ENCODE measurements at places on chromosomes 7 and 10. TPM values are rescaled to one million over a fixed set of nuclear protein-coding genes. Genes with fewer than 3 reads are reported as not detected.
A peak's percentile ranks its signal among the peaks of the same experiment; 100 is the strongest.

NODAL gene
- not detected for total RNA-seq

MUC3A gene
- total RNA-seq = not detected

CCL24 gene
- not detected for total RNA-seq

ZPBP gene
- not detected for total RNA-seq

GRCh38 chr7:79570903-79571302, 117.4 kb upstream of the MAGI2 start:
- no peak overlapping the region for H3K4me3 ChIP-seq
- DNase-seq = no peak
- no peaks in the 10 kb centered on the region for H3K4me1 ChIP-seq

DNA sequence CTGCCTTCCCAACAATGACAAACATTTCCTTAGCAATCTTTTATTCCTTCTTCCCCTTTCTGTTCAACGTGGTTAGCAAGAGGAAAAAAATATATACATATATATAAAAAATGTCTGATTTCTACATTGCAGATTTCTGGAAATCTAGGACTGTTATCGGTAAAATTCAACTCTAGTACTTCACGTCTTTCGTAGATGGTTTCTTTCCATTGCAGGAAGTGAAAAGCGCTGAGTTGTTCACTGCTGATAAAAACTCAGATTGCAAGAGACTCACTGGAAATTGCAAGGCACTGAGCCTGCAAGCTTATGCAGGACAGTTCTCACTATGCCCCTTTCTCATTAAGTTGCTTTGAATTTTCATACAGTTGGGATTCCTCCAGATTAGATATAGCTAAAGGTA, 23.9 kb downstream of the KIN start:
- H3K27ac ChIP-seq = no peak overlapping the region
- peaks cover 43% of the 10 kb centered on the region for H3K36me3 ChIP-seq
- DNase-seq = no peak
- no peak overlapping the region for H3K4me3 ChIP-seq
- no peaks in the 10 kb centered on the region for H3K27me3 ChIP-seq

DNA sequence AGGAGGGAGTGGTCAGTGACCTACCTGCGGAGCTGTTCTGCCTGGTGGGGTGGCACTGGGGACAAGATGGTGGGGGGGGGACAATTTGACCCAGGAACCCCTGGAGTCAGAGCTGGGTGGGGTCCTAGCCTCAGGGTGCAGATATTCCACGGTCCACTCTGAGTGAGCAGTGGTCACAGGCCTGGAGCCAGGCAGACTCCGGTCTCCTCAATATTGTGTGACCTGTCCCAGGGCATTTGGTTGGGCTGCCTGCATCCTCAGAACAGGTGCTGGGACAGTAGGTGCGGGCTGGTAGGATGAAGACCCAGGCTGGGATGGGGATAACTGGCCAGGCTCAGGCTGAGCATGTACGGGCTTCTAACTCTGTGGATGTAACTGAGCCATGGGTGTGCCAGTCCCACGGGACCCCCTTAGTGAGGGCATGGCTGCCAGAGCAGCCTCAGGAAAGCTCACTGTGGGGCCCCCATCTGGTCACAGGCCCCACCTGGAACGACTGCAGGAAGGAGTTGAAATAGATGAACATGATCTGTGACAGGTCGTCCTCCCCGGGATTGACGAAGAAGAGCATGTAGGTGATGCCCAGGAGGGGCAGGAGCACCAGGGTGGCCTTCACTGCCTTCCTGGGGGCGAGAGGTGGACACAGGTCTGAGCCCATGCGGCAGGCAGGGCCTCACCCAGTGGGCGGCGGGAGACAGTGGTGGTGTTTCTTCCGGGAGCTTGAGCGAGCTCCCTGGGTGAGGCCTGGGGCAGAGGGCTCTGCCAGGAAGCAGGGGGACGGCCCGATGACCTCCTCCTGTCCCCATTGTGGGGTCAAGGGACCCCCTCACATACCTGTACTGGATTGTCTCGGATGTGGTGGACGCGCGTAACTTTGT, 26.9 kb downstream of the CRHR2 start:
- no peaks in the 10 kb centered on the region for H3K36me3 ChIP-seq
- no peak overlapping the region for H3K4me3 ChIP-seq
- no peaks in the 10 kb centered on the region for H3K4me1 ChIP-seq
- DNase-seq = no peak
- H3K27ac ChIP-seq = no peak overlapping the region

- H3K36me3 ChIP-seq = peaks cover 20% of the 10 kb centered on the region
- DNase-seq = peak; percentile 88
- H3K27me3 ChIP-seq = no peaks in the 10 kb centered on the region
- peak overlapping the region; percentile 64 for H3K27ac ChIP-seq
- H3K4me3 ChIP-seq = peak overlapping the region; percentile 1
Measured at GRCh38 chr10:16779384-16779915, 37.8 kb downstream of the RSU1 start.

Data from activated CD4-positive, alpha-beta memory T cell treated with anti-CD3 and anti-CD28 coated beads for 36 hours (primary cell).